ENCODE measurements at places on chromosomes 5 and 9.

DNA sequence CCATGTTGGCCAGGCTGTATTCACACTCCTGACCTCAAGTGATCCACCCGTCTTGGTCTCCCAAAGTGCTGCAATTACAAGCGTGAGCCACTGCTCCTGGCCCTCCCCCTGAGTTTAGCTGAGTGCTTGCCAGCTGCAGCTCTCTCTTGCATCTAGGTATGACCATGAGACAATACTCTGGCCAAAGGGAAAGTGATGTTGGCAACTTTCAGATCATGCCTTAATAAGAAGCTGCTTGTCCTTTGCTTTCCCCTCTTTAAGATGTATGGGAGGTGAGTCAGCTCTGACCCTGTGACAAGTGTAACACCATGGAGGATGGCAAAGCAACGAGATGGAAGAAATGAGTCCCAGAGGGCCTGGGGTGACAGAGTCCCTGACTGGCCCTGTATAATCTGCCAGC is 18.7 kb upstream of the DCAF12 start:
- no peak for DNase-seq

- no peak for DNase-seq
Observed at GRCh38 chr5:135269931-135270421, 129.1 kb downstream of the MACROH2A1 start.

- DNase-seq = no peak
Observed at GRCh38 chr5:74633695-74634094, 6.8 kb downstream of the ENC1 start.

DNA sequence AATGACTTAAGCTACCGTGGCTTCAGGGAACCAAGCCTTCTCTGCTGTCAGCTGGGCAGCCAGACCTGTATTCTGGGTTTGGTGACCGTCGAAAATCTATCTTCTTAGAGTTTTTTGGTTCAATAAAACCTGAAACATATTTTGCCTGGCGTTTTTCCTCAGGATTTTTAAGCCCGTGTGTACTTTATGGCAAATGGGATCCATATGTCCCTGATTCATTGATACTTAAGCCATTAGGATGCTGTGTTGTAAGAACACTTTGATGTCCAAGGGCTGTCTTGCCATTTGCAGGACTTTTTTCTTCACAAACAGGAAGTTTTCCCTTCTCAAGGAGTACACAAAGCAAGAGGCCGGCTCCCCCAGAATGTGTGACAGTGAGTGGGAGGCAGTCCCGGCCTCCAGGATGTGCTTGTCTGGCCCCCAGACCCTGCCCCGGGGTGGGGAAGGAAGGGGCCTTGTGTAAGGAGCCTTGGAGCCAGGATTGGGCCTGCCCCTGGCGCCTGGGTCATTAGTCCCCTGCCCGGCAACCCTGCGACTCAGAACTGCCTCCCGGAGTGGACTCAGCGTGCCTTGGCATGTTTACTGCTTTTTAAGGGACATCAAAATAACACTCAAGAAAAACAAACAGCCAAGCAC is 83.4 kb upstream of the SMIM23 start:
- no peak for DNase-seq

GRCh38 chr5:144567421-144567780 is 396.7 kb downstream of the KCTD16 start:
- DNase-seq = no peak

DNA sequence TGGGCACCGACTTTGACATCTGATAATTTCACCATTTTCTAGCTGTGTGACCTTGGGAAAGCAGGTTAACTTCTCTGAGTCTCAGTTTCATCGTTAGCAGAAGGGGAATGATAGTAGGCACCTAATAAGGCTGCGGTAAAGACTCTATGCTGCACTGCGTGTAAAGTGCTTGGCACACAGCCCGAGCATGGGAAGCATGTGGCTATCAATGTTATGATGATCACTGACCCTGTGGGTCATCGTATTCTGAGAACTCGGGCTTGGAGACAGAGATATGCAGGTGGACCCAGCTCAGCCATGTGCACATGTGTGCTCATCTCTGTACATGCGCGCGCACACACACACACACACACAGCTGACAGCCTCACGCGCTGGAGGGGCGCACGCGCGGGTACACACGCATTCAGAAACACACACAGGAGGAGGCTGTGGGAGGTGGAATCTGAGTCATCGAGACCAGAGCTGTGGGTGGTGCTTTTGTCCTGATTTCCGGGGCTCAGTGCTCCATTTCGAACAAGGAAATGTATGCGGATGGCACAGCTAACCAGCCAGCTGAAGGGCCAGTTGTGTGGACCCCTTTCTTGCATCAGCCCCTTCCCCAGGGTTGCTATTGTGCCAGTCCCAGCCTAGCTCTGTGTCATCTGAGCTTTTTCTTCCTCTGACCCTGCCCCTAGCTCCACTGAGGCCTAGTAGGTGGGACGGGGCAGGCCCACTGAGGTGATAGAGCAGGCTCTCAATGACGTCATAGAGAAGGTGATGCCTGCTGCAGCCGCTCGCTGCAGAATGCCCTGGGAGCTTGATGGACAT is 11.1 kb upstream of the ARAP3 start:
- no peak for DNase-seq

- DNase-seq = no peak
Observed at GRCh38 chr5:93990504-93991070, 249.2 kb upstream of the POU5F2 start.

DNA sequence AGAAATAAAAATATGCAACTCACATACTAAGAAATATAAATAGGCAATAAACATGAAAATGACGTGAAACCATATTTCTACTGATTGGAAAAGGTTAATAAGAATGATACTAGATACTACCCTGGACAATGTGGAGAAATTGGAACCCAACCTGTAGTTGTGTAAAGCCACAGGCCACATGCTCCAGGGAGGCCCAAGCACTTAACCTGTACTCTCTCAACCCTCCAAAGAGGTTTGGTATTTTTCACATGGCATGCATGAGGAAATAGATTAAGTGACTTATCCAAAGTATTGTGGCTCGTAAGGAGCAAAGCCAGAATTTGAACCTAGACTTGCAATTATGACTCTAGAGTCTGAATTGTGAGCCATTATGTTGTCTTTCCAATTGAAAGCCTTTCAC is 13.4 kb downstream of the LIFR start:
- no peak for DNase-seq

GRCh38 chr9:129071526-129072126 is 9.3 kb upstream of the DOLPP1 start:
- DNase-seq = no peak

- no peak for DNase-seq
Observed at GRCh38 chr5:178605788-178606187, 15.6 kb upstream of the COL23A1 start.

DNA sequence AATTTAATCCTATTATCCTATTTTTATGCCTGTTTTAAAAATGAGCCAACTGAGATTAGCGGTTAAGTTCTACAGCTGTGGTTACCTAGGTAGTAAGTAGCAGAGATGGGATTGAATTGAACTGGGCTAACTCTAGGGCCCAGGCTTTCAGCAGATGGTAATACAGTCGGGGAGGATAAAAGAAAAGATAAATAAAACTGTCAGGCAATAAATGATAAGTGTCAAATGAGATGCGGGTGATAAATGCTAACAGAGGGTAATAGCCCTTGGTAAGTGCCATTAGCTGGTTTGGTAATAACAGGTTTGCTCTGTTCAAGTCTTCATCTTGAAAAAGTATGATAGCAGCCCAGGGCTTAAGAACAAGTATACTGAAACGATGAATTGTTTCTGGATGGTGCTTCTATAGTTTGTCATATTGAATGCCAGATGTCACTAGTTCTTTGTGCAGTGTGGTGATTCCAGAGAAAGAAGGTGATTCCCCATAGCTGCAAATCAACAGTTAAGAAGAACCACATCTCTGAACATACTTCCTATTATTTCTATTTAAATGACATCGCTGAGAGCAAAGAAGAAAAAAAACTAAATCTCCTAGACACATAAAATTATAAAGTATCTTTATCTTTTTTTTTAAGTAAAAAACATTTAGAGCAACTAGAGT is 360.8 kb upstream of the PANK3 start:
- no peak for DNase-seq

- no peak for DNase-seq
Observed at GRCh38 chr5:142287096-142287972, 37.5 kb downstream of the SPRY4 start.

DNA sequence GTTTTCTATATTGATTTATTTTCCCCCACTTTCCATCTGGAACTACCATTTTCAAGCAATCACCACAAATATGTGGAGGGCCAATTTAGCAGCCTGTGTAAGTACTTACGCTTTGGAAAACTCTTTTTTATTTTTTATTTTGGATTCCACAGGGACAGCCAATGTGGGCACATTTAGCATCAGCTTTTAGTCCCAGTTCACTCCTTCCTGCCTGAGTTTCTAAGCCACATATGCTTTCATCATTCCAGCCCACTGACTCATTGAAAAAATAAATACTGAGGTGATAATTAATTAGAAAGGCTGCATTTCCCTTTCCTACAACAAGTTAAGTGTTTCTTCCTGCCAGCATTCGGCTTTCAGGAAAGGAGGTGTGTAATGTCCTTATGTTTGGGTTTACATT is 76.8 kb downstream of the TMEM167A start:
- no peak for DNase-seq

- no peak for DNase-seq
Observed at GRCh38 chr9:94672811-94673487, 33.6 kb upstream of the FBP1 start.

GRCh38 chr9:37034305-37034937 is 353 bp upstream of the PAX5 start:
- DNase-seq = no peak

GRCh38 chr9:93354451-93354850 is 97.0 kb upstream of the FAM120A start:
- DNase-seq = no peak

DNA sequence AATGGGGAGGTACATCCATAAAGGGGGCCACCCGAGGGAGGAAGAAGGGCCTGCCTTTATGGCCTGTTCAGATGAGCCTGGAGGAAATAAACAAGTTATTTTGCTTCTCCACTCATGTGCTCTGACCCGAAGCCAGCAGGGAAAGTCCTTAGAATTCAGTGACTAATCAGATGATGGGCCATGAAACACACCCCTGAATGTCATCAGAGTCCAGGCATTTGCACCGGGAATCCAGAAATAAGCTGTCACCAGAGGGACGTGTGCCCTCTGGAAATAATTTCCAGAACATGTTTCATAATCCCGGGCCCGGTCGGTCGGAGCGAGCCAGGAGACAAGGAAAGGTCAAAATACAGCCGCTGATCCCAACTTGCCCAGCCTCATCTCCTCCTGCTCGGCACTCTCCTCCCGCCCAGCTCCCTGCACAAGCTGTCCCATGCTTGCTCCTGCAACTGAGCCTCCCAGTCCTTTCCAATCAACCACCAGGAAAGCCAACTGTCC is 73.6 kb upstream of the ZNF622 start:
- DNase-seq = peak; percentile 86

- DNase-seq = no peak
Observed at GRCh38 chr9:133539991-133540697, 5.6 kb downstream of the ADAMTSL2 start.

DNA sequence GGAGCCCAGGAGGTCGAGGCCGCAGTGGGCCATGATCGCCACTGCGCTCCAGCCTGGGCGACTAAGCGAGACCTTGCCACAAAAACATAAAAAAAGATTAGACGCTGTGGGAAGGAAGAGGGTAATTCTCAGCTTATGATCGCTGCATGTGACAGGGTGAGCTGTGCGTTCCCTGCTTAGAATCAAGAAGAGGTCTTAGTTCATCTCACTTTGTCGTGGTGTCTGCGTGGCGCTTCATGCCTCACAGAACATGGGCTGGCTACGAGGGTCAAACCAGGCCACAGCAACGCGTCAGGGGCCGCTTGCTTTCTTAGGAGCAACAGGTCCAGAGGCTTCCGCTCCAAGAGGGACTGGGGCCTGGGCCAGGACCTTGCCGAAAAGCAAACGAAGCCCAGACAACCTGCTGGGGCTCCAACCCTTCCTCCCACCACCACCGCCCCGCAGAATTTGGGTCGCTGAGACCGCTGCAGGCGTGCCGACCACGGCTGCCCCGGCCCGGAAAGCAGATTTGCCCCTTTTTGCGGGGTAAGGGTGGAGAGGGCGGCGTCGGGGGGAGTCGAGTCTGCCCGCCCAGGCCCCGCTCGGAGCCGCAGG is 10.0 kb upstream of the GRIN1 start:
- DNase-seq = peak; percentile 44

DNA sequence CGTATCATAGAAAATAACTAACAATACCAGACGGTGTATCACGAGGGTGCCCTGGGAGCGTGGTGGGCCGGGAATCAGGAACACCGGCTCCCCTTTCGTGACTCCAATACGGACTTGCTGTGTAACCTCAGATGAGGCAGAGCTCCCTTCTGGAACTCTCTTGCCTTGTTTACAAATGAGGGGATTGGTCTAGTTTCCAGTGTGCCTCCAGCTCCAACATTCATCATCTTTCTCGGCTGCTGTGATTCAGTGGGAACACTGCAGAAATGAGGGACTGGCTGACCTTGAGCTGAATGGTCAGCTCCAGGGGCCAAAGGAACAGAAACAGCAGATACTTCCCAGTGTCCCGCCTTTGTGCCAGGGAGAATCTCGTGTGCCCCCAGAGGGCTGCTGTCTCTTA is 22.6 kb upstream of the TGFBI start:
- no peak for DNase-seq

DNA sequence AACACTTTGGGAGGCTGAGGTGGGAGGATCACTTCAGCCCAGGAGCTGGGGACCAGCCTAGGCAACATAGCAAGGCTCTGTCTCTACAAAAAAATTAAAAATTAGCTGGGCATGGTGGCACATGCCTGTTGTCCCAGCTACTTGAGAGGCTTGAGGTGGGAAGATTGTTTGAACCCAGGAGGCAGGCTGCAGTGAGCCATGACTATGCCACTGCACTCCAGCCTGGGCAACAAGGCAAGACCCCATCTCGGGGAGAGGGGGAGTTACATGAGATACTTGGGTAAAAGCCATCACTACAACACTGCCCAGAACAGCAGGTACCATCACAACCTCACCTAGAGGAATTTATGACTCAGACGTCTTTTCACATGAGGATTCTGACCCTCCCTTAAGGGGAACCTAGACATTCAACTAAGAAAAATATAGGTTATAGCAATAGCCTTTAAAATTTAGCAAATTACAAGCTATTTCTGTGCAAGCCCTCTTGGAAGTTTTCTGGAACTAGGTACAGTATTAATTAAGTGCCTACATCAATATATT is 143.5 kb downstream of the NFIB start:
- no peak for DNase-seq

- peak; percentile 55 for DNase-seq
Observed at GRCh38 chr5:90264689-90265544, 144.6 kb downstream of the CETN3 start.

- no peak for DNase-seq
Observed at GRCh38 chr5:52740007-52740406, 47.7 kb upstream of the ITGA1 start.

DNA sequence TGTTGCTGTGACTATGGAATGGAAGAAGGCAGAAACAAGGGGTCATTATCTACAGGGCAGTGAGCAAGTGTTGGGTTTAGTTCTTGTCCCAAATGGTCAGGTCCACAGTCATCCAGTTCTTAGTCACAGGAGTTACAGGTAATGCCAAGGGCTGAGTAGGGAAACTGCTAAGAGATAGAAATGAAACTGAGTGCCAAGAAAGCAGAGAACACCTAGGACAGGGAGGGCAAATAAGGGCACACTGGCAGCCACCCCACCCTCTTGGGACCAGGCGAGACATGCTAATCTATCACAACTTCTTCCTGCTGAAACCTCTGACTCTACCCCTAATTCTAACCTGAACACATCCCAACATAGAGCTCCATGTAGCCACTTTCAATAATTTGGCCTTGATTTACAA is 103.2 kb downstream of the KLF4 start:
- DNase-seq = peak; percentile 57

Measured in Right ventricle myocardium superior (tissue), 1 donor.